Astrocyte (in vitro differentiated cells and primary cell): ENCODE measurements at places on chromosomes 13 and 19. TPM values are rescaled to one million over a fixed set of nuclear protein-coding genes. Genes with fewer than 3 reads are reported as not detected.

The ZNF419 gene
- 13.1 and 14.1 TPM in 2 replicates for total RNA-seq

The SLC8A2 gene
- total RNA-seq = 3.3 and 9.6 TPM in 2 replicates

The TBC1D17 gene
- total RNA-seq = 29.1 and 32.2 TPM in 2 replicates

The NANOS2 gene
- not detected in 2 replicates for total RNA-seq

The RFX1 gene
- 11.8 and 13.0 TPM in 2 replicates for total RNA-seq

The PLVAP gene
- 0.77 and 0.95 TPM in 2 replicates for total RNA-seq

The LHB gene
- total RNA-seq = 0.48 TPM in 1 of 2 replicates, not detected in the other

The PPM1N gene
- 0.67 and 1.3 TPM in 2 replicates for total RNA-seq

The PNMA8B gene
- total RNA-seq = 1.7 and 1.9 TPM in 2 replicates

The ACTL9 gene
- total RNA-seq = not detected in 2 replicates

The APOC4 gene
- not detected in 2 replicates for total RNA-seq

The CNMD gene
- not detected in 2 replicates for total RNA-seq

The RASGRP4 gene
- total RNA-seq = not detected in 2 replicates

The FFAR1 gene
- not detected in 2 replicates for total RNA-seq

The KDM4B gene
- 55.2 and 61.4 TPM in 2 replicates for total RNA-seq

The RNF17 gene
- total RNA-seq = not detected in 2 replicates

The TMPRSS9 gene
- total RNA-seq = 0.16 and 0.17 TPM in 2 replicates

The KRTDAP gene
- not detected in 2 replicates for total RNA-seq

The CBY2 gene
- not detected in 2 replicates for total RNA-seq

The POLR2E gene
- total RNA-seq = 180 and 207 TPM in 2 replicates

The OVOL3 gene
- total RNA-seq = not detected in 2 replicates

The CEACAM16 gene
- total RNA-seq = 0.14 TPM in 1 of 2 replicates, not detected in the other

The SBSN gene
- 0.18 and 0.38 TPM in 2 replicates for total RNA-seq

The ERICH6B gene
- total RNA-seq = not detected in 2 replicates

The SHISA2 gene
- 5.5 and 6.0 TPM in 2 replicates for total RNA-seq

The PRSS57 gene
- total RNA-seq = not detected in 2 replicates

The FCHO1 gene
- total RNA-seq = 1.7 and 2.0 TPM in 2 replicates

The TRAPPC6A gene
- total RNA-seq = 14.7 and 16.4 TPM in 2 replicates

The TMEM221 gene
- 0.19 and 0.23 TPM in 2 replicates for total RNA-seq

The KIR3DL1 gene
- total RNA-seq = not detected in 2 replicates

The ASF1B gene
- total RNA-seq = 1.1 and 1.9 TPM in 2 replicates

The ATXN8OS gene
- total RNA-seq = not detected in 2 replicates

The C13orf42 gene
- not detected in 2 replicates for total RNA-seq

The CDX2 gene
- total RNA-seq = not detected in 2 replicates

The GPC6 gene
- 63.0 and 81.8 TPM in 2 replicates for total RNA-seq

The TSEN34 gene
- 50.1 and 52.6 TPM in 2 replicates for total RNA-seq

The CERS4 gene
- total RNA-seq = 13.3 and 15.7 TPM in 2 replicates

The FGF21 gene
- not detected in 2 replicates for total RNA-seq

The FUT3 gene
- total RNA-seq = 0.14 and 0.84 TPM in 2 replicates

The NLRP5 gene
- not detected in 2 replicates for total RNA-seq

The COL4A2 gene
- total RNA-seq = 1,414 and 1,647 TPM in 2 replicates

The PKN1 gene
- 59.2 and 68.3 TPM in 2 replicates for total RNA-seq

The CNN1 gene
- 201 and 236 TPM in 2 replicates for total RNA-seq

The ZNF726 gene
- 0.54 and 0.89 TPM in 2 replicates for total RNA-seq

The KCNN4 gene
- total RNA-seq = 2.6 and 3.6 TPM in 2 replicates

The ZNF749 gene
- total RNA-seq = 14.1 and 16.2 TPM in 2 replicates

The CTXN1 gene
- total RNA-seq = 49.5 and 55.9 TPM in 2 replicates

The FCGBP gene
- 0.54 and 1.4 TPM in 2 replicates for total RNA-seq
